Activated naive CD4-positive, alpha-beta T cell treated with anti-CD3 and anti-CD28 coated beads, Interleukin-2, amount 10 ng/mL, durations not matched to agents 7 days and 5 days (primary cell): ENCODE measurements at places on chromosomes 16 and 17.
A peak's percentile ranks its signal among the peaks of the same experiment; 100 is the strongest.

- no peak for DNase-seq
These were observed 3.8 kb upstream of the DYNLL2 start for GRCh38 chr17:58079300-58080033.

DNA sequence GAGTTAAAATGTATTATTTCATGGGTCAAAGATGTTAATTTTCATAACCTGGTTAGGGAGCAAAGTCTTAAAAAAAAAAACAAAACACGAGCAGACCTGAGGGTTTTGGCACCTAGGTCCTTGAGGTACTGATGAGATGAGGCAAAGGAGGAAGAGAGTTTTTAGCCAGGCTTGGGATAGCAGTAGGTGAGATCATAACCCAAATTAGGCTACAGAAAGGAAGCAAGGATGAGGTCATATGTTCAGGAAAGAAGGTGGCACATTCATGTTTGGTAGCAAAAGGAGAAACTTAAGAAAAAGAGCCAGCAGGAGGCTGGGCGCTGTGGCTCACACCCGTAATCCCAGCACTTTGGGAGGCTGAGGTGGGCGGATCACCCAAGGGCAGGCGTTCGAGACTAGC, 2.8 kb downstream of the ATXN1L start:
- no peak for DNase-seq

GRCh38 chr17:73030995-73031394, 61.5 kb downstream of the SLC39A11 start:
- no peak for DNase-seq

- DNase-seq = no peak
These were observed 131.8 kb downstream of the STX8 start for GRCh38 chr17:9443811-9444210.

DNA sequence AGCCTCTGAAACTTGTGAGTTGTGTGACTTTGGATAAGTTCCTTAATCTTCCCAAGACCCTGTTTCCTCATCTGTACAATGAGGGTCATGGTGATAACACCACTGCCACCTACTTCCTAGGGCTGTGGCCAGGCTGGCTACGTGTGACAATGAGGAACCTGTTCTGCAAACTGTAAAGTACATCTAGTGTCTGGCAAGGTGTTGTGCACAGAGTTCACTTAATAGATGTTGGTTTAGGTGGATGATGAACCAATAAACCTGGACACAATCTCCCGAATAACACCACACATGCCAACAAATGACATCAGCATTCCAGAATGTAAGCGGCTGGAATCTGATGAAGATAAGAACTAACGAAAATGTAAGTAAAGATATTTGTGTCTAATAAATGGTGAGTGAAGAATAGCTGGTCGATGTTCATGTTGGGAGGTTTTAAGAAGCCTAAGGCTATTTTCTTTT, 82.3 kb downstream of the MARCHF10 start:
- no peak for DNase-seq

DNA sequence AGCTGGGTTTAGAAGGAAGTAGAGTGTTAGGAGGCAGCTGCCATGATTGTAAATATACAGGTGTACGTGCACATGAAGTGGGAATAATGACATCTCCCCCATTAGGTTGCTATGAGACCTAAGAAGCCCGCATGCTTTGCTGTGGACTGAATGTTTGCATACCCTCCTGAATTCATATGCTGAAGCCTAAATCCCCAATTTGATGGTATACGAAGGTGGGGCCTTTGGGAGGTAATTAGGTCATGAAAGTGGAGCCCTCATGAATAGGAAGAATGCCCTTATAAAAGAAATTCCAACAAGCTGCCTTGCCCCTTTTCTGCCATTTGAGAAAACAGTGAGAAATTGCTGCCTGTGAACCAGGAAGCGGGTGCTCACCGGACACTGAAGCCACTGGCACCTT, 44.0 kb downstream of the CCDC182 start:
- DNase-seq = no peak

DNA sequence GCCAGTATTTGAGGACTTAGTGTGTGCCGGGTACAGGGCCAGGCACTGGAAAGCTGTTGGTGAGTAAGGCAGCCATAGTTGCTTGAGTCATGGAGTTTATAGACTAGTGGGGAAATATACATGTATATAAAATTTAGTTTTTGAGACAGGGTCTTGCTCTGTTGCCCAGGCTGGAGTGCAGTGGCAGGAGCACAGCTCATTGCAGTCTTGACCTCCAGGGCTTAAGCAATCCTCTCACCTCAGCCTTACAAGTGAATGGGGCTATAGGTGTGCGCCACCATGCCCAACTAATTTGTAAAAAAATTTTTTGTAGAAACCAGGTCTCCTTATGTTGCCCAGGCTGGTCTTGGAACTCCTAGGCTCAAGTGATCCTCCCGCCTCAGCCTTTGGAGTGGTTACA, 2.4 kb downstream of the PDP2 start:
- no peak for DNase-seq

DNA sequence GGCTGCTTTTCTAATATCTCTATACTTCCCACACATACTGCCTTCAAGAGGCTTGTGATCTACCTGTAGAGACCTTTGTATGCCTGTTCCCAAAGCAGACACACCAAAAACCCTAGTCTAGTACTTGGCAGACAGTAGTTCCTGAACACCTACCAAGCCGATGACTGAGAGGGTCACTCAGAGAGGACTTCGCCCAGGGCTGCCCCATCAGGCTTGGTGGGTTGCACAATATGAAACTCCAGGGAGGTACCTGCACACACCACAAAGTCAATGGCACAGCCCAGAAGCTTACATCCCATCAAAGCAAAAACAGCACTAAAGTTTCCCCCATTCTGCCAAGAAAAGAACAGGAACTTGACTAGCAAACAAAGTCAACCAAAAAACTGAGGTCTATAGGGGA, 30.3 kb downstream of the ASPA start:
- DNase-seq = no peak

GRCh38 chr17:29613352-29613837, 9.3 kb downstream of the CORO6 start:
- DNase-seq = peak; percentile 97

- no peak for DNase-seq
These were observed 13.0 kb downstream of the ACSF2 start for GRCh38 chr17:50439008-50439407.

DNA sequence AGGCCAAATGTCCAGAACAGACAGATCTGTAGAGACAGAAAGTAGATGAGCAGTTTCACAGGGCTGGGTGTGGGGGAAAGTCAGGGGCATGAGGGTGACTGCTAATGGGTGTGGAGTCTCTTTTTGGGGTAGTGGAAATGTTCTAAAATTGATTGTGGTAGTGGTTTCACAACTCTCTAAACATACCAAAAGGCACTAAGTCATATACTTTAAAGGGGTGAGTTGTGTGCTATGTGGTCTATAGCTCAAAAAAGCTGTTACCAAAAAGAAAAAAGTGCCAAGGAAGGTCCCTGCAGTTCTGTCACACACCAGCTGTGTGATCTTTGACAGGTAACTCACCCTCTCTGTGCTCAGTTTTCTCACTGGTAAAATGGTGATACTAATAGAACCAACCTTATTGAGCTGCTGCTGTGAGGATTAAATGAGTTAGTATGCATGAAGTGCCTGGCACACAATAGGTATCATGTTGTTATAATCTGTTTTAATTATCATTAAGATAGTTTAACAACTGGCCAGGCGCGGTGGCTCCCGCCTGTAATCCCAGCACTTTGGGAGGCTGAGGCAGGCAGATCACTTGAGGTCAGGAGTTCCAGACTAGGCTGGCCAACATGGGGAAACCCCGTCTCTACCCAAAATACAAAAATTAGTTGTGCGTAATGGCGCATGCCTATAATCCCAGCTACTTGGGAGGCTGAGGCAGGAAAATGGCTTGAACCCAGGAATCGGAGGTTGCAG, 10.3 kb downstream of the ITGAX start:
- DNase-seq = no peak

DNA sequence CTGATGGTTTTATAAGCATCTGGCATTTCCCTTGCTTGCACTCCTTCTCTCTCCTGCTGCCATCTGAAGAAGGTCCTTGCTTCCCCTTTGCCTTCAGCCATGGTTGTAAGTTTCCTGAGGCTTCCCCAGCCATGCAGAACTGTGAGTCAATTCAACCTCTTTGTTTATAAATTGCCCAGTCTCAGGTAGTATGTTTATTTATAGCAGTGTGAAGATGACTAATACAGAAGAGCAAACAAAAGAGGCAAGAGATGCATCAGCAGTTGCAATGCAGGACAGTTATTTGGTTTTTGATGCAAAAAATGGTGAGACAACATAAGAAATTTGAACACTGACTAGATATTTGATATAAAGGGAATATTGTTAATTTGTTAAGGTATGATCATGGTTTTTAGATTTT, 16.8 kb downstream of the TMEM100 start:
- no peak for DNase-seq

DNA sequence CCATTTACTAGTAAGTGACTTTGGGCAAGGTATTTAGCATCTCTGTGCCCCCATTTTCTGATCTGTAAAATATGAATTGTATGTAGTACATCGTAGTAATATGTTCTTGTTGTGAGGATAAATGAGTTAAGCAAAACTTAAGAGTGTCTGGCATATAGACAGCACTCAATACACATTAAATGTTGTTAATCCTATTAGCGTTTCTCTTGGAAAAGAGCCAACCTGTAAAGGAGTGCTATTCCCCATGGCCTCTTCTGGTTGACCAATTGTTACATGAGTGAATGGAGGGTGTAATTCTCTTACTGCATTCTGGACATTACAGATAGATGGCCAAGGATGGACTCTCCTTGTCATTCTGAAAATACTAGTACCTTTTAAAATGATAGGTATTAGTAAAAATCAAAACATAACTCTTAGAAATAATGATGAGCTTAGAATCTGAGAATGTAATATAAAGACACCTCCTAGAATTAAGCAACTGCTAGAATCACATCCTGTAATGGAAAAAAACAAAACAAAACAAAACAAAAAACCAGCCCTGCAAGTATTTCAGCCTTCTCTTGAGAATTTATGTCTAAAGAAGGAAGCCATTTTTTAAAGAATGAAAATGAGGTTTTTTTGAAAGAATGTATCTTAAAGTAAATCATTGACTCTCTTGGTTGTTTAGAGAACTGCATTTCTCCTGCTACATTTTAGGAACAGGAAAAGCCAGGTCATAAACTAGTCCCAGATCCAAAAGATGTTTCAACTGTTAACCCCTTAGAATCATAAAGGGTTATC, 30.5 kb downstream of the IQCK start:
- DNase-seq = no peak

DNA sequence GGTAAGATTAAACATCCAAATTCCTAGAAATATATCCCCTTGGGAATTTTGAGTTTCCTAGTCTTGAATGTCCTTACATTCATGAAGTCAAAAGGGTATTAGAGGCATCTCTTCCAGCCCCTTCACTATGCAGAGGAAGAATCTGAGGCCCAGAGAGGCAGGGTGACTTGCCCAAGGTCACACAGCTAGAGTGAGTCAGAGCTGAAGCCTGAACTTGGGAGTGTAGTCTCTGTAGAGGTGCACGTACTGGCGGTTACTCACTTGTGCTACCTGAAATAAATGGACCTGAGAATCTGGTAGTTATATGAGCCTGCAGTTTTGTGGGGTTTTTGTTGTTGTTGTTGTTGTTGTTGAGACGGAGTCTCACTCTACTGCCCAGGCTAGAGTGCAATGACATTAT, 164.0 kb downstream of the XYLT1 start:
- no peak for DNase-seq

DNA sequence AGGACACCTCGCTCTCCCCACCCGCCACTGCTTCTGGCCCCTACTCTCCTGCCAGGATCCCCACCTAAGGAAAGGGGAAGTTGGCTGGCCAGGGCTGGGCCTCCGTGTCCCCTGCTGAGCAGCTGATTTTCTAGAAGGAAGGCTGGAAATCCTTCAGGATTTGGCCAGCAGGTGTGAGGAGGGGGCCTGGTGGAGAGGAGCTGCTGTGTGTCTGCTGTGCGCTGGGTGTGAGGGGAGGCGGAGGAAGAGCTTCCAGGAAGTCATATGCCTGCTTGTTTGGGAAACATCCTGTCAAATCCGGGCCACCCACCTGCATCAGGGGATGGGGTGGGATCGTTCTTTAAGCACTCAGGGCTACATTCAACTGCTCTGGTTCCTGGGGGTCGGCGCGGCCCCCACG, 28.6 kb downstream of the TPSG1 start:
- no peak for DNase-seq

DNA sequence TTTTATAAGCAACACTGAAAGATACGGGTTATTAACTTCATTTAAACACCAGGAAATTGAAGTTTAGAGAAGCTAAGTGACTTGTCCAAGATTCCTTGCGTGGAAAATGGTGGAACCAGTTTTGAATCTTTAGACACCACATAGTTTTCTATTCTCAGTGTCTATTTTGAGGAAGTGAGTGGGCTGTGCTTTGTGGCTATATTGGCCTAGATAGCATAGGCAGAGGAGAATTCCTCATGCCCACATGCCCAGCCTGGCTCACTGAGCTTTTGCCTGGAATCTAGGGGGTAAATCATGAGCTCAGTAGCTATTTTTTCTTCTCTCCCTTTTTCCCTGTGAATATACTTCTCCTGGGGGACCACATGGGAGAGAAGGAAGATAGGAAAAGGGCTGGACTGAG, 431.3 kb downstream of the HS3ST3B1 start:
- no peak for DNase-seq

DNA sequence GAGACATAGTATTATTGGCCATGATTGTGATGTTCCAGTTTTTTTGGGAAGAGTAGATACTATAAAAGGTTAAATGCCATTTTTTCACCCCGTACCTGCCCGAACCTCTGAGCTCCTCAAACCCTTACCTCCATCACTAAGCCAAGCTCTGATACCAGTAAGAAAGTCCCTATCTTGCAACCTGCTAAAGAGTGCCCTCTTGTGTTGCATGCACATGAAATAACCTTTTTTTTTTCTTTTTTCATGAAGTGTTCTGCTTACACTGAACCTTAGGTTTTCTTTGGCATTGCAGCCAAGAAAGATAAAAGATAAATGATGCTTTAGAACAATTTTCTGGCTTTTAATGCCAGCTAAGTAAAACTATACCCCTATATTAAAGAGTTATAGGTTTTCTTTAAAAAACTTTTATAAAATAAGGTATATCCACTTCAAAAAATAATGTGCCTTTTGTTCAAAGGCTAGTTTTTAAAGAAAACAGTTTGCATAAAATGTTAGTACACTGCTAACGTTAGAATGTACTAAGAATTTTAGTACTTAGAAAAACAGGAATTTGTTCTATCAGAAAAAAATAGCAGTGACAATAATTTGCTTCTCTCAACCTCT, 295.3 kb upstream of the PMFBP1 start:
- no peak for DNase-seq

- DNase-seq = peak; percentile 65
These were observed 114.5 kb upstream of the CHMP6 start for GRCh38 chr17:80876950-80877728.

GRCh38 chr16:50284131-50284911, 18.0 kb downstream of the ADCY7 start:
- no peak for DNase-seq
